ENCODE measurements at places on chromosomes 3 and 15.

- no peak for DNase-seq
Observed at GRCh38 chr3:30263238-30263924, 343.0 kb upstream of the TGFBR2 start.

GRCh38 chr3:133038089-133038730 is at the start of gene TMEM108:
Gene TMEM108 (plus strand): TSS chr3:133038391.
- peak; percentile 88 for DNase-seq

DNA sequence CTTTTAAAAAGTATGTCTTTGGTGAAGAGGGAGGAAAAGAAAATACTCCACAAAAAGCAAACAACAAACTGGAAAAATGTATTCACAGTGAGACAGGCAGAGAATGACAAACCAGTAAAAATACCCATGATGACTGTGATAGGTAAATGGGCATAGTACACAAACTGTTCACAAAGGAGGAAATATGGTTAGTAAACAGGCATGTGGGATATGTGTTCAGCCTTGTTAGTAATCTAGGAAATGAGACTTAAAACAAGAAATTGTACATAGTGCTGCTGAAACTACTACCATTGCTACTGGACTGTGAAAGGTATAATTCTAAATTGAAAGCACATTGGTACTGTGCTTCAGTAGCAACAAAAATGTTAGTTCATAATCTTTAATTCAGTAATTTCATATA is 50.1 kb downstream of the UBE2E2 start:
- DNase-seq, result no peak

- DNase-seq, result no peak
Observed at GRCh38 chr3:53350652-53351051, 3.3 kb upstream of the DCP1A start.

- no peak for DNase-seq
Observed at GRCh38 chr3:156626104-156626503, 48.3 kb upstream of the TIPARP start.

Data from D341Med (cell line).